Caco-2 (cell line): ENCODE measurements at places on chromosomes 3 and 15. TPM values are rescaled to one million over a fixed set of nuclear protein-coding genes. Genes with fewer than 3 reads are reported as not detected.

The TMCO5A gene
- not detected in 2 replicates for total RNA-seq

The IL17RB gene
- total RNA-seq, result 27.5 and 30.0 TPM in 2 replicates

The SMAD6 gene
- total RNA-seq, result 8.9 and 10.5 TPM in 2 replicates

The FBXL2 gene
- 8.5 and 10.8 TPM in 2 replicates for total RNA-seq

The ANKRD34C gene
- total RNA-seq, result not detected in 2 replicates

The ACOX2 gene
- 9.1 and 9.5 TPM in 2 replicates for total RNA-seq
